ENCODE measurements at places on chromosomes 6 and 20.

DNA sequence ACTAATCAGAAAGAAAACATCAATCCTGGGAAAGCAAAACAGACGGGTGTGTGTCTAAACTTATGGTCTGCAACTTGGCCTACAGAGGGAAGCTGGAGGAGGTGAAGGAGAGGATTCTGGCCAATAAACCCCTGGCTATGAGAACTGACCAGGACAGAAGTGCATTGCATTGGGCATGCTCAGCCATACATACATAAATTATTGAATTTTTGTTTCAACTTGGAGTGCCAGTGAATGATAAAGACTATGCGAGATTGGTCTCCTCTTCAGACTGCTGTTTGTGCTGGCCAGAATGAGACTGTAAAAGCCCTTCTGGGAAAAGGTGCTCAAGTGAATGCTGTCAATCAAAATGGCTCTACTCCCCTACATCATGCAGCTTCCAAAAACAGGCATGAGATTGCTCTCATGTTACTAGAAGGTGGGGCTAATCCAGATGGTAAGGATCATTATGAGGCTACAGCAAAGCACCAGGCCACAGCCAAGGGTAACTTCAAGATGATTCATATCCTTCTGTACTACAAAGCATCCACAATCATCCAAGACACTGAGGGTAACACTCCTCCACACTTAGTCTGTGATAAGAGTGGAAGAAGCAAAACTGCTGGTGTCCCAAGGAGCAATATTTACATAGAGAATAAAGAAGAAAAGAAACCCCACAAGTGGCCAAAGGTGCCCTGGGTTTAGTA, 17.4 kb downstream of the ADNP start:
- peak; percentile 88 for DNase-seq

DNA sequence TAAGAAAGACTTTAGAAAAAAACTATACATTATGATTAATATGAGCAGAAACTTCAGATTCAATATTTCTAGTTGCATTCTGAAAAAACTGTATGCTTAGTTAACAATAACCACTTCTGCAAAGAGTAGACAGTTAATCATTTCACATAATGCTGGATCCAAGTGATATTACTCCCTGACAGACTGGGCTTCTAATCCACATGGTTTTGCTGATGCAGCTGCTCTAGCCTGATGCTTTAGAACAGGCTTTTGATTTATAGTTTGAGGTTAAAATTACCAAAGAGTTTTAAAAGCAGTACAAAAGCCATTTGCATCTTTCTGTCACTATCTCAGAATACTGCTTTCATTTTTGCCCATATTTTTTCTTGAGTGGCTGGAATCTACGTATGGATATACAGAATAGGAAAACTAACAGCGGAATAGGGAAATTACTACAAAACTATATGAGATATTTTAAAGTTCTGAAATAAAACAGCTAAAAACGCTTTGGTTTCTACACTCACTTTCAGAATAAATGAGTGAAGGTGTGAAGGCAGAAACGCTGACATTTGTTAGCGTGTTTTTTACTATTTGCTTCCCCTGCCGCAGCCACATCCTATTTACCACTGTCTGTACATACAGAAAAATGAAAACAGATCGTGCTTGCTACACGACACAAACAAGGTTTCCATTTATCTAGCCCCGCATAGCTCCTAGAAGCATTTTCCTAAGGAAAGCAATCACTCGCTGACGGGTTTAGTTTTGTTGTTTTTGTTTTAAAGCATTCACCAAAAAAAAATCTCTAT, 61.7 kb downstream of the METTL24 start:
- DNase-seq: no peak

- DNase-seq: no peak
Observed at GRCh38 chr6:11485271-11485670, 52.3 kb upstream of the TMEM170B start.

- DNase-seq: no peak
Observed at GRCh38 chr6:139204978-139205377, 70.1 kb downstream of the HECA start.

- DNase-seq: peak; percentile 33
Observed at GRCh38 chr6:5541751-5542432, 280.6 kb downstream of the FARS2 start.
